Stimulated activated CD4-positive, alpha-beta T cell treated with anti-CD3 and anti-CD28 coated beads, Interleukin-12 subunit alpha, Interleukin-12 subunit beta, amount 100 ng/mL, for 48 hours (primary cell): ENCODE measurements at places on chromosomes 2 and 18.

- no peak for DNase-seq
Measured at GRCh38 chr18:48137374-48138081, 207.1 kb upstream of the SMAD2 start.

DNA sequence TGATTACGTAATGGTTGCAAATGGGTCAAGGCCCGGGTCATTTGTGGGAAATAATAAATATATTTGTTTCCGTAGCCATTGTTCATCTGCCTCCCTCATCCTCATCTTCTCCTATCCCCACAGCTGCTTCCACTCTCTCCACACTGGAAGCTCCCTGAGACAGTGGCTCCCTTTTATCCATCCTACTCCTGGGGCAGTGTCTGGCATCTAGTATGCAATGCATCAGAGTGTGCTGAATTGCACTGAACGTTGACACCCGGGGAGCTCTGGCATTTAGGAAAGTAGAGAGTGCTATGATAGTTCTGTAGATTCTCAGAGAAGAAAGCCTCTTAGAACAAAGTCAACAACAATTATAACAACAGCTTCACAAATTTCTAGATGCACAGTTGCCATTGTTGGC lies 45.5 kb upstream of the NAB1 start:
- no peak for DNase-seq

- no peak for DNase-seq
Measured at GRCh38 chr18:7272311-7273049, 41.6 kb downstream of the LRRC30 start.

DNA sequence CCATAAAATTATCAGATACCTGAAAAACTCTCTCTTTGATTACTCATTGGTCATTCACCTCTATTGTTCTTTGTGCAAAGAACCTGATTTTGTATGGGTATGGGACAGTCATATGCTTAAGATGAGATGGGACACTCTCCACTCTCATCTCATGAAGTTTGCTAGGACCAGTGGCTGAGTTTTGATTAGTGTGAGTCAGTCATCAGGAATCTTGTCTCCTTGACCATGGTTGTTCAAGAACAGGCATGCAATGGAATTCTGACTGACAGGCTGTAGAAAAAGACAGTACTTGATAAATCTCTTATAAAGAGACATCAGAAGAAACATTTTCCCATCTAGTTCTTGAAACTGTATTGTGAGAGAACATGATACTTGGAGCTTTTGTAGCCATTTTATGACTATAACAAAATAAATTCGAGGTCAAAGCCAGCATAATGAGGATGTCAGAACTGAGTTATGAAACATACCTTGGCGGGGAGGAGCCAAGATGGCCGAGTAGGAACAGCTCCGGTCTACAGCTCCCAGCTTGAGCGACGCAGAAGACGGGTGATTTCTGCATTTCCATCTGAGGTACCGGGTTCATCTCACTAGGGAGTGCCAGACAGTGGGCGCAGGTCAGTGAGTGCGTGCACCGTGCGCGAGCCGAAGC lies 367.0 kb downstream of the NR4A2 start:
- no peak for DNase-seq
